ENCODE measurements at places on chromosomes 5 and 9. TPM values are rescaled to one million over a fixed set of nuclear protein-coding genes. Genes with fewer than 3 reads are reported as not detected.
A peak's percentile ranks its signal among the peaks of the same experiment; 100 is the strongest.

- peak; percentile 1 for DNase-seq
Observed at GRCh38 chr5:50623666-50624065, 42.8 kb upstream of the PARP8 start.

- DNase-seq, result peak; percentile 89
Observed at GRCh38 chr5:18745988-18746615, 1111.8 kb downstream of the TAF11L14 start.

Gene DBN1
- 121 TPM for total RNA-seq

- DNase-seq, result no peak
Observed at GRCh38 chr5:166768536-166768935, 1522.9 kb upstream of the WWC1 start.

- DNase-seq, result no peak
Observed at GRCh38 chr9:114678130-114678529, 3.9 kb downstream of the TEX48 start.

GRCh38 chr9:20664501-20664900 is 19.6 kb upstream of the FOCAD start:
- DNase-seq, result no peak

DNA sequence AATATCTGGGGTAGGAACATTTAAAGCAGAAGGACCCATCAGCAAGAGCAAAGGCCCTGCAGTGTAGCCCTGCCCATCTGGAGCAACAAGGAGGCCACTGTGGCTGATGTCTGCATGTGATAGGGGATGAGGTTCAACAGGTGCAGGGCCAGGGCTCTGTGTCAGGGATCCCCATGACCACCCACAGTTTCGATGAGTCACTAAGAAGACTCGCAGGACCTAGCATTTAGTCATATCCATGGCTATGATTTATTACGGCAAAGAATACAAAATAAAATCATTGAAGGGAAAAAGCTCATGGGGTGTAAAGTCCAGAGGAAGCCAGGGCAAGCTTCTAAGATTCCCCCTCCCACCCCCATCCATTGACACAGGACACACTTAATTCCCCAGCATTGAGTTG is 188.6 kb downstream of the ADGRV1 start:
- peak; percentile 10 for DNase-seq

DNA sequence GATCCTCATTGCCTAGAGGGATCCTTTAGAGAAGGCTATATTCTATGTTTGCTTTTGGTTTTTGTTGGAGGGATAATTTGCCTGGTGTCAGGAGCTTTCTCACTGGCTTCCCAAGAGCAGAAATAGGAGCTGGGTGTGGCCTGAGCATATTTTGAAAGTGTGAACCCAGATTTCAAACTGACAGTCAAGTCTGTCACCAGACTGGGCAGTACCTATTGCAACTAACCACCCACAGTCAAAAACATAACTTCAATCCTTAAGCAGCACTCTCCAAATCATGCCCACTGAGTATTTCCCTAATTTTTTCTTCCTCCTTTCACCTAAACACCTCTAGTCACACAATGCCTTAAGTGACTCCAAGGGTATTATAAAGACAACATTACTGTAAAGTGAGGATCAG is 278.4 kb downstream of the EBF1 start:
- no peak for DNase-seq

GRCh38 chr9:14522627-14523379 is 170.4 kb downstream of the ZDHHC21 start:
- no peak for DNase-seq

GRCh38 chr5:89728750-89729149 is 680.8 kb downstream of the CETN3 start:
- peak; percentile 11 for DNase-seq

Gene BARX1
- 0.69 TPM for total RNA-seq

- DNase-seq, result peak; percentile 99
Observed at GRCh38 chr9:76441551-76442322, 17.2 kb upstream of the GCNT1 start.

- DNase-seq, result no peak
Observed at GRCh38 chr9:6660512-6660911, 15.0 kb upstream of the GLDC start.

- no peak for DNase-seq
Observed at GRCh38 chr9:116390303-116391228, 237.0 kb downstream of the PAPPA start.

DNA sequence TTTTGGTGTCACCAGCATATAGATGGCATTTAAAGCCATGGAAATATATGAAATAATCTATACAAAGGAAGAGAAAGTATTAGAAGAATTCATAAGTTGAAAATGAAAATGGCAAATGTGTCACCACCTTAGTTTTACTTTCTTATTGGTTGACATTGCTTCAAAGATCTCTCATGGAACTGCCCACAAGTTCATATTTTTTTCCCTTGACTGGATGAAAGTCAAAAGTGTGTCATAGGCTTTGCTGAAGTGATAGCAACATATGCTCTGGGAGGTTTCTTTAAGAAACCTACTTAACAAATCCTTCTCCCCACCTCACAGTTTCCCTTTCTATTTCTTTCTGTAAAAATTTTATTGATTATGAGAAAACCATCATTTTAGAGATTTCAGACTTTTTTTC is 127.2 kb downstream of the VPS13A start:
- DNase-seq, result no peak

- peak; percentile 74 for DNase-seq
Observed at GRCh38 chr9:111482694-111483438, 1.3 kb downstream of the ECPAS start.

Gene POLR3G
- total RNA-seq, result 7.6 TPM

Gene ODF2
- total RNA-seq, result 32.7 TPM

- no peak for DNase-seq
Observed at GRCh38 chr9:133116346-133117231, 4.5 kb downstream of the RALGDS start.

Gene LCN2
- total RNA-seq, result not detected

Gene CCDC127
- total RNA-seq, result 3.4 TPM

Gene TSSK1B
- total RNA-seq, result not detected

DNA sequence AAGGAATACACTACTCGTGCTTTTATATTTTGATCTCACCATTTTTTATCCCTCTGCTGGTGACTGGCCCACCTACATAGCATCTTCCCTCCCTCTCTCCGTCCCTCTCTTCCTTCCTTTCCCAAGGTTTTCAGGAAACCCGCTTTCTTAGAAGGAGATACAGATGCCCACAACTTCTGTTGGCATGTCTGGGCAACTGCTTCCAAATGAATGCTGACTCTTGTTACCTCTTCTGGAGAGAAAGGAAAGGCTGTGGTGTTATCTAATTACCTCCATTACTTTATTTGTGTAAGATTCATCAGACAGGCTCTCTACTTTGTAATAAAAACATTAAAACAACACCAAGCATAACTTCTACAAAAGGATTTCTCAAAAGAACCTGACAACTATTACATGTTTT is 20.2 kb downstream of the FANCC start:
- DNase-seq, result no peak

Gene INPP5E
- 7.6 TPM for total RNA-seq

DNA sequence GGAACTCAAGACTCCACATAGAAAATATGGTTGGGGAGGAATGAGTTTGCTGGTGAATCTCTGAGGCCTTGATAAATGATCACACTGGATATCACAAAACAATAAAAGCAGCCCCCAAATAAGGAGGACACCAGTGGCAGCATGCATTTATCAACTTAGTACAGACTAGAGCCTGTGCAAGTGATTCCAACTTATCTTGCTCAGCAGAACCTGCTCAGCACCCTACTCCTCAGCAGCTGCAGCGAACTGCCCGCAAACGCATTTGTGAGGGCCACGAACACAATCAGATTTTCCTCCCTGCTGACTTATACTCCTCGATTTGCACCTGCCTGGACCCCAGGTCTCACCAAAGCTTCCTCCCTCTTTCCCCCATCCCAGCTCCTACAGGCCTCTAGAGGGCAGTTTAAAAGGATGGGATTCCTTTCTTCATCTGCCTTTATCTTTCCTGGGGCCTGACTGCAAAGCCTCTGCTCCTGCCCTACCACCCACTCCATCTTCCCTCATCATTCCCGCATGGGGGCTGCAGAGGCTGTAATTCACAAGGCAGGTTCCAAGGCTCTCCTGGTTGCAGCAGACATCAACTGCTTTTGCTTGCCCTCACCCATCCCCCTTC is 41.2 kb downstream of the ANKS6 start:
- no peak for DNase-seq

GRCh38 chr5:157497875-157498611 is 38.0 kb downstream of the NIPAL4 start:
- no peak for DNase-seq

Gene IQGAP2
- 0.52 TPM for total RNA-seq

Gene LAMC3
- not detected for total RNA-seq

Gene CDX1
- total RNA-seq, result not detected

- no peak for DNase-seq
Observed at GRCh38 chr9:126430124-126430523, 103.5 kb downstream of the MVB12B start.

DNA sequence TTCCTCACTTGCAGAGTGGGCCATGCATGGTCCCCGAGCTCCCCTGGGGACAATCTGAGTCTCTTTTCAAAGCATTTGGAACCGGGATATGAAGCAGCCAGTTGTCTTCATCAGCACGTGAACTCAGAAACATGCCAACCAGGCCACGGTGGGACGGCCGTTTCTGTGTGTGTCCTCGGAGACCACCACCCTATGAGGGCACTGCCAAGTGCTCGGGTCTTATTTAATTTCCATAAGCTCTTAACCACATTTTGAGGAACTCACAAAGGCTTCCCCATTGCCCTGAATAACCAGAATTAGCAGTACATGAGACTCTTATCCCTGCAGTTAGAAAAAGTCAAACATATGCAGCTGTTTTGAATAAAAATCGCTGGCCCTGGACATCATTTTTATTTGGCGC is 60.1 kb downstream of the OTULIN start:
- no peak for DNase-seq

GRCh38 chr5:142278627-142279026 is 46.2 kb downstream of the SPRY4 start:
- DNase-seq, result no peak

DNA sequence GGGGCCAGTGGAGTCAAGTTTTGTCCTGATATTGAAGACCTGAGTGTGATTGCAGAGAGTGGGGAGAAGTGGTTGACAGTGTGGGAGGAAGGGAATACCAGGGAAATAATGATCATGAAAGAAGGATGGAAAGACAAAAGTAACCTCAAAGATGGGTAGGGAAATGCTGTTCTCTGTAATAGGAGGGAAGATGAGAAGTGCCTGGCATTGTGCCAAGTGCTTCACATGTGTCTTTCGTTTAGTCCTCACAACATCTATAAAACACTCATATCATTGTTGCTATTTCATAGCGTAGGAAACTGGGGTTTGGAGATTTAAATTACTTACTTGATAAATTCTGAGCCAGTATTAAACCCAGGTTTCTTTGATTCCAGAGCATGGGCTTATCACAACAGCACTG is 472.3 kb downstream of the LRRC70 start:
- no peak for DNase-seq

GRCh38 chr9:106911951-106912350 is 49.0 kb downstream of the ZNF462 start:
- DNase-seq, result no peak

Data from M059J (cell line).